ENCODE measurements at places on chromosomes 12 and 14. TPM values are rescaled to one million over a fixed set of nuclear protein-coding genes. Genes with fewer than 3 reads are reported as not detected.

Gene TRPV4
- 0.17 TPM for total RNA-seq

Gene NTF3
- not detected for total RNA-seq

Gene GALNT16
- not detected for total RNA-seq

Gene CLEC7A
- not detected for total RNA-seq

Gene DHRS2
- 0.50 TPM for total RNA-seq

Gene RNASE7
- total RNA-seq = not detected

Gene FBXO21
- 25.2 TPM for total RNA-seq

Gene OVCH1
- not detected for total RNA-seq

Gene MGP
- total RNA-seq = not detected

Gene TAS2R20
- 1.6 TPM for total RNA-seq

Gene DAO
- total RNA-seq = not detected

Gene PCED1B
- total RNA-seq = 58.7 TPM

Gene RNFT2
- 11.7 TPM for total RNA-seq

Gene SERPINA3
- total RNA-seq = not detected

Gene PTGER2
- 60.4 TPM for total RNA-seq

Gene TAS2R13
- 1.1 TPM for total RNA-seq

Gene KLRC4
- total RNA-seq = not detected

Gene DIO3
- not detected for total RNA-seq
